HuH-7.5 (cell line): ENCODE measurements at places on chromosomes 5 and 9.

DNA sequence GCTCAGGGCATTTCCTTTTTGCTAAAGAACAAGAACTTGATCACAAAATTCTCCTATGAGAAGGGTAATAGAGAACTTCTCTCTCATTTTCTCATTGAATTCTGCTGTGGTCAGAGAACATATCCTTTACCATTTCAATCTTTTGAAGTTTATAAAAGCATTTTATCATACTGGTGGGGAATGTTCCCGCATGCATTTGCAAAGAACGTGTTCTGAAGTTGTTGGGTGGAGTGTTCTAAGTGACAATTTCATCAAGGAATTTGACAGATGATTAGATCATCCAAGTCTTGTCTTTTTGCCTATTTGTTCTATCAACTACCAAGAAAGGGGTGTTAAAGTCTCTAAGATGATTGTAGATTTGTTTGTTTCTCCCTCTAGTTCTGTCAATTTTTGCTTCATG is 163.4 kb upstream of the FREM1 start:
- DNase-seq, result no peak

DNA sequence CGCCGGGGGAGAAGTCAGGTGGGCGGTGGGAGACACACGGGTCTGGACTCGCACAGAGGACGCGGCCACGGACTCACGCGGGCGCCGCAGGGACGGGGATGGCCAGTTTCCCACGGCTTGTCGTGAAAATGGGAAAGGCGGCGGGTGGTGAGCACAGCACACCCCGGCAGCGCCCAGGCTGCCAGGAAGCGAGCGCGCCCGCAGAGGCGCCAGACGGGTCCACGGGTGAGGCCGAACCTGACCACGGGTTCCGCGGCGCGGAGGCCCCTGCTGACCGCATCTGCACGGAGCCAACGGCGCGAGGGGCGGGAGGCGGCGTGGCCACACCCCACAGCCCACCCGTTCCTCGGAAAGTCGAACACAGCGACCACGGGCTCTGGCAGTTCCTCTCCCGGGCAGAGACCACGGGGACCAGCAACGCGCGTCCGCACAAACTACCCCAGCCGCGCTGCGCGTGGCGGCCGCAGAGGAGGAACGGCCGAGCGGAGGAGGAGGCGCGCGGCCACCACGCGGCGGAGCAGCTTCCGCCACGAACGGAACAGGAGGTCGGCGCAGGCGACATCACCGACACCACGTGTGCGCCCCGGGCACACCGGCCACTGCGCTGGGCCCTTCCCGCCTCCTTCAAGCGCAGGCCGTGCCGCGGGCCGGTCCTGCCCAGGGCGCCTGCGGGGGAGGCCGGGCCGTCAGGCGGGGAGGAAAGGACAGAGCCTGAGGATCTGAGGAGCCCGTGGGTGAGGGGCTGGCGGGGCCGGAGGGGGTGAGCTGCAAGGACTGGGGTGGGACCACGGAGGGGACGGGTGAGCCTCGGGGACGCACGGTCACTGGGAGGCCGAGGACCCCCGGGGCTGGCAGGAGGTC is 5.6 kb downstream of the EXD3 start:
- no peak for DNase-seq

DNA sequence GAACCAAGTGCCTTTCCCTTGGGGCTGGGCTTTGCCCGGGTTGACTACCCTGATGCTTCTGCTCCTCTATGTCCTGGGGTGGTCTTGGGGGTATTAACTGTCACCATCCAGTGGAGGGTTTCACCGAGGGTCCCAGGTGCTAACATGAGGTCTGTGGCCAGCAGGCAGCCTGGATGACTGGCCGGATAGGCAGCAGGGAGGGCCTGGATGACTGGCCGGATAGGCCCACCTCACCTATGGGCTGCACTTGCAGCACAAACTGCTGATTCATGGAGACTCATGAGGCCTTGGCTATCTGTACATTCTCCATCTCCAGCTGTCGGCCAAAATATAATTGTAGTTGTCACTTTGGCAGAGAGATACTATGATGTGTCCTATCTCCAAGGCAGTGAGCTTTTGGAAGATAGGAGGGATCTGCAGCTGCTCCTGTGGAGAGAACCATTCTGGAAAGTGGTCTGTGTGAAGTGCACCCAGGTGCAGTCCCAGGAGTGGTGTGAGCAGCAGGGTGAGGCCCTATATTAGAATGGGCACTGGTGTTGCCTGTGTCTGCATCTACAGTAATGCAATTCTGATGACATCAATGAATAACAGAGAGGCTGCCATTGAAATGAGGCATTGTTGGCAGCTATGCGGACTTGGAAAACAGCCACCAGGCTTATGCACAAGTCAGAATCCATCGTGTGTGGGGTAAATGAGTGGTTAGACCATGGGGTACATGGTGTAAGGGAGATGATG is 26.3 kb upstream of the CDKN2AIPNL start:
- no peak for DNase-seq

DNA sequence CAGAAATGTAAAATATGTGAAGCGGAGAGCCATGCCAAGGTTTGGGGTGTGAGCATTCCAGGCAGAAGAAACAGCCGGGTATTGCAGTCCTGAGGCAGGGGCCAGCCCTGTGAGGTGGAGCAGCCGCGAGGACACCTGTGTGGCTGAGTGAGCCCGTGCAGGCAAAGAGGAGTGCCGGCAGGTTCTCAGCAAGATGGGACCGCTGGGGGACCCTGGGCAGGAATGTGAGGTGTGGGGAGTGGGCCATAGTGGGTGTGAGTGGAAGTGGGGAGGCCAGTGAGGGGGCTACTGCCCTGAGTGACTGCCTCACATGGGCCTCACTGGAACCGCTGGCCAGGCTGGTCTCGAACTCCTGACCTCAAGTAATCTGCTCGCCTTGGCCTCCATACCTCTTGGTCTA is 8.1 kb upstream of the PRR7 start:
- no peak for DNase-seq

DNA sequence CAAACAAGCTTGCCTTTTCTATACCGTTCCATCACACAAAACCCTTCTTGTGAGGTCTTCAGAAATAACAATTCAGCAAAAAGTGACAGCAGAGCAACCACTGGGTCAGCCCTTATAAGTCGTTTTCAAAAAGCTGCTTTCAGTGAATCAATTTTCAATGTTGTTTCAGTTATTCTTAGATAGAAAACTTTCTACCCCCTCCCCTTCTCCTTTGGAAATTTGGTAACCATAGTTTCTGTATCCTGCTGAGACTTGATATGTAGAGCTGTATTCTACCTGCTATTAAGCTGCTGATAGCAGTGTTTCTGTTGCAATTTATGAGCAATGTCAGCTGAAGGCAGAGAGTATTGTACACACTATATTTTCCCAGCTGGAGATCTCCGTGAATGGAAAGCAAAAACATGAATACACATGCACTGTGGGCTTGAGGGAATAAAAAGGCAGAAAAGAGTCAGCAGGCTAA is 75.7 kb downstream of the ZNF608 start:
- DNase-seq, result no peak

DNA sequence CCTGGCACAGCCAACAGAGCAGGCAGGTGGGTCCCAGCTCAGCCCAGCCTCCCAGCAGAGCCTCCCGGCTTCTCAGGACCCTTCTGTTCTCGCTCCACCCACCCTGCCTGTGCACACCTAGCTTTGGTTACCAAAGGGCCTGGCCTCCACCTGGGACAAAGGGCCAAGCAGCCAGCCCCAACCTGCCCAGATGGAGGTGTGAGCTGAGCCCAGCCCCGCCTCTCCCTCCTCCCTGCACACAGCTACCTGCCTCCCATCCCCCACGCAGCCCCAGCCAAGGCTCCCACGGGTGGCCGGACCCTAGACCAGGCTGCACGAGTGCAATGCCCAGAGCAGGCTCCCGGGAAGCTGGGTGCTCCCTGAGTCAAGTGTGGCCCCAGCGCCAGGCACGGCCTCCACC is 5.6 kb downstream of the TPRN start:
- DNase-seq, result no peak

DNA sequence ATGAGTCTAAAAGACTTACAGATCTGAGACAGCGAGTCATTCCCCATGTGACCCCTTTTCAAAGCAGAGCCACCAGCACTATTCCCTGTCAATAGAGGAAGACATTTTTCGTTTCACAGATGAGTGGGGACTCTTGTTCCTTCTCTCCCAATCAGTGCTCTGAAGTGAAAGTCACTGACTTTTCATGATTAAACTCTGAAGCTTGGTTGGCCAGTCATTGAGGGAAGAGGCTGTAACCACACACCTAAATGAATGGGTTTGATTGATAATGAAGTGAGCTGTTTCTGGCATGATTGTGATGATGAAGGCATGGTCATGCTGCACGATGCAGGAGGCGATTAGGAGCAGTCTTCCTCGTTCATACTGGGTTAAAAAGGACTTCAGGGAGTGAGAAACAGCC is 171.9 kb downstream of the ZNF462 start:
- no peak for DNase-seq

DNA sequence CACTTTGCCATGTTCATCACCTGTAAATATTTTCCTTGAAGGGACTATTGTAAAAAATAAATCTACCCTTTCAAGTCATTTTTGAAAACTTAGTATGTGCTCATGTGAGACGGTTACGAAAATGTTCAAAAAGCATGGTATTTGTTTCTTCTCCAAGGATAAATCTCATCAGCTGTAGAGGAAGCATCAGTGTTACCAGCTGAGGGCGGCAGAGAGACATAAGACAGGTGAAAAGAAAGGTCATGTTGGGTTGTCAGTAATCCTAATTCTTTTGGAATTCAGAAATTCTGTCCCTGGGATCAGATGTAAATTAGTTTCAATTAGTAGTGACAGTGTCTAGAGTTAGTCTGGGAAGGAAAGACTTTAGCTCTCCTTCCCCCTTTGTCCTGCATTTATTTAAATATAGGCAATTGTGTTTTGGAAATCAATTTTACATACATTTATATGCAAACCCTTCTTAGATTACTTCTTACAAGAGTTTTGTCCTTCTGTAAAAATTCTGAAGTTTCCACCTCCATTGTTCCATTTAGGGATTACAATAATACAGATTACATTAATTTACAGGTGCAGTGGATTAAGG is 791.9 kb upstream of the CDH6 start:
- DNase-seq, result no peak

DNA sequence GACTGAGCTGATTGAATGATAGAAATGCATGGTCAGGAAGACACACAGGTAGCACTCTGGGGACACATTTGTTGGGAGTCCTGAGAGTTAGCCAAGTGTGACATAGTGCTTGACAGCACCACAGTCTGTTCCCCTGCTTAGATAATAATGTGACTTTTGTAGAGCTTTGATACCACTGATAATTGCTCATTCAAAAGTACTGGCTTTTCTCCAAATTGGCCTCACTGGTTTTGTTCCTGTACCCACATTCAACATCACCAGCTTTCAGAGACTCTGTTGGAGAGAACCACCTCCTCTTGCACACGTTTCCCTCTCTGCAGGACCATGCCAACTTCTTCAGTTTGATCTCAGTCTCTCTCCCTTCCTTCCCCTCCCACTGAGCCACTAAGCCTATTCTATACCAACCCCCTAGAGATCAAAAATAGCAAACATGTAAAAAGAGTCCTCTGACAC is 52.5 kb upstream of the IL7R start:
- DNase-seq, result no peak

DNA sequence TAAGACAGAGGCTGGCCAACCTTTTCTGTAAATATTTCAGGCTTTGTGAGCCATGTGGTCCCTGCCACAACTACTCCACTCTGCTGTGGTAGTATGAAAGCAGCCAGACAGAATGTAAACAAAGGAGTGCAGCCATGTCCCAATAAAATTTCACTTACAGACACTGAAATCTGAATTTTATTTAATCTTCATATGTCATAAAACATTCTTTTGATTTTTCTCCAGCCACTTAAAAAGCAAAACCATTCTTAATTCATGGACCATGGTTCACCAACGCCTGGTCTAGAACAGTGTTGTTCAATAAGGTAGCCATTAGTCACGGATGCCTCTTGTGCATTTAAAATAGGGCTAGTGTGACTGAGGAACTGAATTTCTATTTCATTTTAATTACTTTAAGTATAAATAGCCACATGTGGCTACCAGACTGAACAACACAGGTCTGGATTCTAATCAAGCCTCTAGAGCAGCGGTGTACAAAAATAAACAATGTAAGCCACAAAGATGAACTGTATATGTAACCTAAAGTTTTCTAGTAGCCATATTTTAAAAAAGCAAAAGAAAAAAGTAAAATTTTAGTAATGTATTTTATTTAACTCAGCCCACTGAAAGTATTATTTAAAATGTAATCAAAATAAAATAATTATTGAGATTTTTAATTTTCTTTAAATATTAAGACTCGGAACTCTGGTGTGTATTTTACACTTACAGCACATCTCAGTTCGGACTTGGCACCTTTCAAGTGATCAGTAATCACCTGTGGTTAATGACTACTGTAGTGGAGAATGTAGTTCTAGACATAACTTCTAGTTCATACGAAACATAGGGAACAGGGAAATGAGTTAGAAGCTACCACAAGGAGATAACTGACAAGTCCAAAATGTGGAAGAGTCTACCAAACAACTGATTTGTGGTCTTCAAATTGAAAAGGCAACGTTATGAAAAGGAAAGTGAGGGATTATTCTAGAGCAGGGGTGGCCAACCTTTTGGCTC is 14.3 kb downstream of the GEMIN5 start:
- no peak for DNase-seq

DNA sequence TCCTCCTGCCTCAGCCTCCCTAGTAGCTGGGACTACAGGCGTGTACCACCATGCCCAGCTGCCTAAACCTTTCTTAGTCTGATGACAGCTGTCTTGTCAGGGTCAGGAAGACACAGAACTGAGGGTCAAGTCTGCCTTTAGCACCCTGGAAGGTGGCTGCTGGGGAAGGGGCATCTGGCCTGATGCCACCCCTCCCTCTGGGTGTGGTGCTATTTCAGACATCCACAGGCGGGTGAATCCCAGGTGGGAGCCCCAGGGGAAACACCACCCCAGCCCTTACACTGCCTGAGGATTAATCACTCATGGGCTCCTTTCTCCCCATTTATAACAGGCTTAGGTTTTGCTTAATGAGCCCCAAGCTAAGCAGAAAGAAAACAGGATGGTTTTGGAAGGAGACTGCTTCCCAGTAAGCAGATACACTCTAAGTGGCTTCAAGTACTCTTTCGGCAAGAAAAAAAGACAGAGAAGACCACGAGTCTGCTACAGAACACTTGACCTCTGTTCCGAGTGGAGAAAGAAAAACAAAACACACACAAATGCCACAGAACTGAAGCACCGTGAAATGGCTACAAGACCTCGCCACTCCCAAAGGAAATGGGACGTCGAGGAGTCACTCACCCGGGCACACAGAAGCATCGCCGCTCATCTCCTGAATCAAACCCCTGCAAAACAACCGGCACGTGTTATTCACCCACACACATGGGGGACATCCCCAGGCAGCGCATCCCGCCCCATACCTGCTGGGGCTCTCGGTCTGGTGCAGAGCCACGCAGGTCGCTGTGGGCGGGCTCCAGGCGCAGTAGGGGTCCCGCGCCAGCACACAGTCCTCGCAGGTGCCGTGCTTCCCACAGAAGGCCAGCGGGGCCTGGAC is 62.4 kb downstream of the SECISBP2 start:
- no peak for DNase-seq

DNA sequence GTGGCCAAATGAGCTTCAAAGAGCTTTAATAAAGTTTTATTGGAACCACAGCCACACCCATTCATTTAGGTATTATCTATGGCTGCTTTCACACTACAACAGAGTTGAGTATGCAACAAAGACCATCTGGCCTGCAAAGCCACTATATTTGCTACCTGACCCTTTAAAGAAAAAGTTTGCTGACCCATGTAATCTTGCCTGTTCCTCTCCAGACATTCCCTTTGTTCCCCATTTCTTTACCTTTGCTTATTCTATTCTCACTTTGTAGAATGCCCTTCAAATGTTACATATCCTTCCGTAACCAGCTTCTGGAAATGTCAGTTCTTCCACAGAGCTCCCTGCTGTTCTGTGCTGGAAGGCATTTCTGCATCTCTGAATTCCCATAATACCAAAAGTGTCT is 320.2 kb downstream of the TLE1 start:
- no peak for DNase-seq
